ENCODE measurements at places on chromosomes 4 and X.

- no peak for DNase-seq
Measured at GRCh38 chr4:158649111-158649680, 22.5 kb downstream of the C4orf46 start.

GRCh38 chr4:121390335-121390734 lies 9.5 kb upstream of the QRFPR start:
- no peak for DNase-seq

DNA sequence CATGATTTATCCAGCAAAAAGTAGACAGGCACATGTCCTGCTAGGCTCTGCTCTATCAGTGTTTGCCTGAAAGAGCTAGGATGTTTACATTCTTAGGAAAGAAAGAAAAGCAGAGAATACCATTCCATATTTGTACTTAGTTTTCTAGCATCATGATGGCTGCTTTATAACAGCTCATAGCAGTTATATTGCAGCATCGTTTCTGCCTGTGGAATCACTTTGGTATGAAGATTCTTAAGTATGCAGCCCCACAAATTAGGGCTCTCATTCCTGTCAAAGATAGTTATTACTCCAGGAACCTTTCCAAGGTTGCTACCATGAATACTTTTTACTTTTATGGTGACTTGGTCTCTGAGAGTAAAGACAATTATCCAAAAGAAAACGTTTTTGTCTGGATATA lies 119.0 kb upstream of the MYOZ2 start:
- no peak for DNase-seq

GRCh38 chr4:164753873-164754488 lies at the start of gene SMIM31:
SMIM31 (plus strand) TSS chr4:164754131; CDS start chr4:164770444, 16,313 bp downstream.
- no peak for DNase-seq

DNA sequence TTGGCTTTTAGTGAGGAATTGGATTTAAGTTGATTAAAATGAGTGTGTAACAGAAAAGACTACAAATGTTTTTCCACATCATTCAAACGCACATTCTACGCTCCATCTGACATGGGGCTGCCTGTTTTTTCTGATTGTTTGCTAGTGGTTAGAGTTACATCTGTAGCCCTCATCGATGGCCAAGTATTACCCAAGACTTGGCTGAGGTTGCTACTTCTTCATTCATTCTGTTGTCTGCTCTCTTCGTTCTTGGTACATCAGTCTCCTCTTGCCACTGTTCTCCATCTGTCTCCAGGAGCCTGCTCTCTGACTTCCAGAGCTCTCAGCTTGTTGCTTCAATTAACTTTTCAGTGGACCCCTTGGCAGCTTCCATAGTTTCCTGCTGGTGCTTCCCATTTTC lies 1844.6 kb upstream of the TENM3 start:
- no peak for DNase-seq

GRCh38 chr4:137677863-137678262 lies 145.6 kb upstream of the PCDH18 start:
- no peak for DNase-seq

GRCh38 chr4:184506527-184507121 lies 32.3 kb upstream of the IRF2 start:
- DNase-seq = peak; percentile 24

- no peak for DNase-seq
Measured at GRCh38 chr4:8105306-8106100, 53.1 kb downstream of the ABLIM2 start.

GRCh38 chr4:38818441-38818976 lies 13.9 kb upstream of the TLR1 start:
- no peak for DNase-seq

GRCh38 chr4:74891037-74891436 lies 41.9 kb upstream of the PARM1 start:
- DNase-seq = no peak

DNA sequence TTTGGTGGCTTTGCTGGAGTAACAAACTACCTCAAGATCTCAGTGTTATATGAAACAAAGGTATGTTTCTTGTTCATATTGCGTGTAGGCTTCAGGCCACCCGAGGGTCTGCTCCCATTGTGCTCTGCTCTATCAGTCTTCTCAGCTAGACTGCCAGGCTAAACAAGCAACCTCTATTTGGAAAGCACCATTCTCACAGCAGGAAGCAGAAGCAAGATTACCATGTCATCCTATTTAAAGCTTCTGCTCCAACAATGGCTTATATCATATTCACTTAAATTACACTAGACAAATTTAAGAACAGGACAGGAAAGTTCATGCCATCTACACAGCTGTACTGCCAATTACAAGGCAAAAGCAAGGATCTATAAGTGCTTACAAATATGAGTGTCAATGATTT lies 385.8 kb downstream of the PPARGC1A start:
- DNase-seq = no peak

DNA sequence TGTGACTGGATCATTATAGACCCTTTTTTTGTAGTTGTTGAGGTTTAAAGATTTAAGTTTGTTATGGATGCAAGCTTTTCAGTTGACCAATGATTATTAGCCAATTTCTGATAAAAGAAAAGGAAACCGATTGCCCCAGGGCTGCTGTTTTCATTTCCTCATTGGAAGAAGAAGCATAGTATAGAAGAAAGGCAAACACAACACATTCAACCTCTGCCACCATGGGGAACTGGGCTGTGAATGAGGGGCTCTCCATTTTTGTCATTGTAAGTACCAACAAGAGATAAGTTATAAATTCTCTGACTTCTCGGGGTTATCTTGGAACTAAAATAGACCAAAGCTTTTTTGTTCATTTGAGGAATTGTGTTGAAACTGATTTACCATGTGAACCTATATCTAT lies at the start of gene CYBB:
Gene CYBB, plus strand, starts transcription at position 203 of the 400 bp plus-strand sequence. Its CDS starts 19 bp downstream, at position 222.
- DNase-seq = no peak

DNA sequence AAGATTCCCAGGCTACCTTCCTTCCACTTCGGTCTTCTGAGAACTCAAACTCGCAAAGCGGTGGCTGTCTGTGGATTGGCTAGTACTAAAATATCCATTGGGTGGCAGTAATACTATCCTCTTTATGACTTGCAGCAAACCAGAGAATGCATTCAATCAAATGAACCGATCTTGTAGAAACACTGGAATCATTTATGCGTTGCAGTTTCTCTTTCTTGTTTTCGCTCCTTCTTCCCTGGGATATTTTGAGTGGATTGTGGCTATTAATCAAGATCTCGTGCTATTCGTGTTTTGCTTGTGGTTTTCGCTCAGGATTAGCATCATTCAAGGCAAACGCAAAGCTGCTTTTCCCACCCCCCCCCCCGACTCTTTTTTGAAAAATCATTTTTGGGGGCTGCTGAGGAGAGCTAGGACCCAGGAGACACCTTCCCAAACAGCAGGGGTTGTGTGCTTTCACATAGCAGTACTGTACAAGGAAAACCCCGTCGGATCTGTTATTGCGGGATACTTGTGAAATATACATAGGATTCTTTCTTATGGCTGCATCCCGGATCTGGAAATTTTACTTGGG lies at the start of gene IL1RAPL1:
Gene IL1RAPL1, plus strand, starts transcription at position 466 of the 571 bp plus-strand sequence.
- DNase-seq = peak; percentile 30

DNA sequence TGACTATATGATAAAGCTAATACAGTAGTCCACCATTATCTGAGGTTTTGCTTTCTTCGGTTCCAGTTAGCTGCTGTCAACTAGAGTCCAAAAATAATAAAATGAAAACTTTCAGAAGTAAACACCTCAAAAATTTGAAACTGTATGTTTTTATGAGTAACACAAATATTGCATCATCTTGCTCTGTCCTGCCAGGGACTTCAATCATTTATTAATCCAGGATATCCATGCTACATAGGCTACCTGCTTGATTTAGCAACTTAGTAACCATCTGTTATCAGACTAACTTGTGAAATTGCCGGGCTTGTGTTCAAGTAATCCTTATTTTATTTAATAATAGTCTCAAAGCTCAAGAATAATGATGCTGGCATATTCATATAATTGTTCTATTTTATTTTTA lies 1537.8 kb upstream of the PABPC4L start:
- no peak for DNase-seq

GRCh38 chr4:174307694-174308093 lies 24.0 kb downstream of the CEP44 start:
- DNase-seq = no peak

DNA sequence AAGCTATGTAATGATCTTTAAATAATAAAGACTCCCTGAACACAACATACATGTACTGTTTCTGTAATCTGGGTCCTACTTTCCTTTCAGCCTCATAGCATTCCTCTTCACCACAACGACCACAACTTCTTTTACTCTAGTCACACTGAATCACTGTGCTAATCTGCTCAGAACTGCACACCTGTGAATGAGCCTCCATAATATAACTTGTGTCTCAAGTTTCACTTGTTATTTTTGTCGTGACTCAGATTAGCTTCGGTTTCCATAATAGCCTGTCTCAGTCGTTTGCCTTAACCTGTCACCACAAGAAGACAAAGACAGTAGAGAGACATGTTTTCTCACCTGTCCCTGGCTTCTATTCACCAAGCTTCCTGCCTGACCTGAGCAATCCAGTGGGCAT lies 61.8 kb downstream of the MAGED1 start:
- no peak for DNase-seq

- no peak for DNase-seq
Measured at GRCh38 chr4:155428128-155428527, 51.4 kb upstream of the MAP9 start.

- no peak for DNase-seq
Measured at GRCh38 chr4:183507925-183508696, 3.3 kb downstream of the ING2 start.

DNA sequence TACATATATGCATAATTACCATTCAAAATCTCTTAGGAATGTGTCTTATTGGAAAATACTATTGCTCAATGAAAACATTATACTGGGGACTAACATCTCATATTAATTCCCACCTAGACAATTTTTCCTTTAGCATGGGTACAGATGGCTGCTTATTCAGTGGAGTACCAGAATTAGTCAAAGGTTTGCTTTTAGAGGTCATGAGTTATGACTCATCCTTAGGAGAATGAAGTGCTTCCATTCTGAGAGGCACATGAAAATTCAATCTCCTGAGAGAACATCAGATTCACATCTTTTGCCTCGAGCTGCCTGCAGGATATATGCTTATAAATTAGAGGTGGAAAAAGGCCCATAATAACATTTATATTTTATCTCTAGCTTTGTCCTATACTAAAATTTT lies 378.0 kb upstream of the DMD start:
- no peak for DNase-seq

DNA sequence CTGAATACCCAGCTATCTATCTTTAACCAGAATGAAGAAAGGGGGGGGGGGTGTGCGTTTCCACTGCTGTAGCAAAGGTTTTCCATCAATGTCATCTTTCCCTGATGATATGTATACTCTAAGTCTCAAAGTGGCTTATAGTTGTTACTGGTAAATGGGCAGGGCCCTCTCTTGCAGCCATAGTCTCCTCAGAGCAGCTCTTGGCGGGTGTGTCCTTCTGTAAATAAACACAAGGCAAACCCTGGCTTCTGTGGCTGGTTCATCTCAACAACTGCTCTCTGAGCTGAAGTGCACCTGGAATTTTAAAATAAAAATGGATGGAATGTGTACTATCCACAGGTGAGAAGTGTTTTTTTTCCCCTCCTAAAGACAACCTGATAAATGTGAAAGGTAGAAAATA lies 57.5 kb upstream of the SCML1 start:
- no peak for DNase-seq

- DNase-seq = no peak
Measured at GRCh38 chr4:163164591-163164990, 2.1 kb downstream of the NAF1 start.

- no peak for DNase-seq
Measured at GRCh38 chrX:46117234-46117633, 428.0 kb downstream of the ZNF674 start.

DNA sequence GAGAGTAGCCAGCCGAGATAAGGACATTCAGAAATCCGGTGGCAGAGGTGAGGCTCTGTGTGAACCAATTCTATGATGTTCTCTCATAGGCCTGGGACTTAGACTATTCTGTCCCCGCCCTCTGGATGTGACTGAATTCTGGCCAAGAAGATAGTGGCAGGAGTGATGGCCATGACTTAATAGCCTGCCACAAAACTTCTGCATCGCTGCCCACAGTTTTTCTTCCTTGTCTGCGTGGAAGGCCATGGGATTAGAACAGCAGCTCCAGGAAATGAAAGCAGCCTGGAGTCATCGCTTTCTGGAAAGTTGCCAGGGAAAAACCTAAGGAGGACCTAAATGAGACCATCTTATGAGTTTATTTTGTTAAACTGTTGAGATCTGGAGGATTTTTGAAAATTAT lies 134.7 kb downstream of the F11 start:
- no peak for DNase-seq

DNA sequence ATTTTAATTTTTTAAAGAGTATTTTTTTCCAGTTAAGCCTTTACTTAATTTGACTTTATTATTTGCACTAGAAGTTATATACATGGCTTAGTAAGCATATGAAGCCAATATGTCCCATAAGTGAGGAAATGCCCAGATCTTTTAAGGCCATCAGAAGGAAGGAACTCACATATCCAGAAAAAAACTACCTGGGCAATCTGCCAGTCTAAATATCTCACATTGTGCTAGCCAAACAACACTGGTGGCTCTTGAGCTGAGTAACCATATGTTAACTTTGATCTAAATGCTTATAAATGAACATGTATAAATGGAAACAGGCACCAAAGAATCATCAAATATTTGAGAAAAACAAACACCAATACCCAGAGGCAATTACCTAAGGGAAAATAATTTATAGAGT lies 138.6 kb upstream of the APOOL start:
- DNase-seq = no peak

DNA sequence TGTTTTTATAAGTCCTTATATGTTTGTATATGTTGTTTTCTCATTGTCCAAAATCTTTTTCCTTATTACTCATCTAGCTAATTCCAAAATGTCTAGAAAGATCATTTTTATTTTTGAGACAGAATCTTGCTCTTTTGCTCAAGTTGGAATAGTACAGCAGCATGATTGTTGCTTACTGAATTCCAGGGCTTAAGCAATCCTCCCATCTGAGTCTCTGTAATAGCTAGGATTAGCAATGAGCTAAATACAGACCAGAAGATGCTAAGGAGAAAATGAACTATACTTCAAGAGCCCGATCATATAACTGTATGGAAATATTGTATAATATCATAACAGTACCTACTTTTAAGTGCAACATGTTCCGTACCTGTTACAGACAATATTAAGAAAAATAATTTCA lies 1027.0 kb downstream of the STIM2 start:
- DNase-seq = no peak

DNA sequence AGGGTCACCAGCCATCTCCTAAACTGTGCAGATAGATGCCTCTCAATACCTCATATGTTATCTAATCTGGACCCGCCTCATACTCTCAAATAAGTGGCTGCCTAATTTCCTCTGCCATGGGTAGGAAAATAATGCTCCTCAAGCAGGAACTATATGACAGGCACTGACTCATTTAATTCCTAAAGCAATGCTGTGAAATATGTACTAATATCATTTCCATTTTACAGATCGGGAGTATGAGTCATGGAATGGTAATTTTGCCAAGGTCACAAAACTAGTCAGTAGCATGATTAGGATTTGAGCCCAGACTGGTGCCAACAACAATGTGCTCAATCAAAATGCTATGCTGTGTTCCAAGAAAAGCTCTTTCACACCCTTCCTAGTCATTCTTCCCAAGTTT lies 3.0 kb upstream of the NXT2 start:
- no peak for DNase-seq

- no peak for DNase-seq
Measured at GRCh38 chr4:145019346-145019745, 78.7 kb downstream of the ANAPC10 start.

GRCh38 chrX:129791961-129792570 lies 12.3 kb downstream of the SASH3 start:
- DNase-seq = no peak
